ENCODE measurements at places on chromosomes 5 and 9. TPM values are rescaled to one million over a fixed set of nuclear protein-coding genes. Genes with fewer than 3 reads are reported as not detected.

DNA sequence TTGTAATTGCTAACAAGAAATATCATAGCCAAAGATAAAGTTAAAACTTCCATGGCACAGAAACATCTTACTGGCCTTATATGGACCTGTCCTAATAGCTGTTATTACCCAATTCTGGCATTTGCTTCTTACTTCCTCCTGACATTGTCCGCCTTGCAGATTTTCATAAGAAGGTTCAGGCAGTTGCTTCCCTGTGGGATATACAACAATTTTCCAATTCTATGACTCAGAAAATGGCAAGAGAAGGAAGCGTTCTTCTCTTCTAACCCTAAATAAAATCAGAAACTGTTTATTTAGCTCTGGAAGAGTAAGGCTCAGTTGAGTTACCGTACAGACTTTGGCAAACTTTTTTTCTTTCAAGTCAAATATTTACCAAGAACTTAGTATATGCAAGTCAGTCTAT, 1.7 kb downstream of the PRKAA1 start:
- peak; percentile 56 for DNase-seq

The S1PR3 gene
- 3.2 TPM for total RNA-seq

- DNase-seq: peak; percentile 12
These were observed 552.8 kb downstream of the SEMA5A start for GRCh38 chr5:8993031-8993430.

The LHX3 gene
- not detected for total RNA-seq

The GGTA1 gene
- not detected for total RNA-seq

DNA sequence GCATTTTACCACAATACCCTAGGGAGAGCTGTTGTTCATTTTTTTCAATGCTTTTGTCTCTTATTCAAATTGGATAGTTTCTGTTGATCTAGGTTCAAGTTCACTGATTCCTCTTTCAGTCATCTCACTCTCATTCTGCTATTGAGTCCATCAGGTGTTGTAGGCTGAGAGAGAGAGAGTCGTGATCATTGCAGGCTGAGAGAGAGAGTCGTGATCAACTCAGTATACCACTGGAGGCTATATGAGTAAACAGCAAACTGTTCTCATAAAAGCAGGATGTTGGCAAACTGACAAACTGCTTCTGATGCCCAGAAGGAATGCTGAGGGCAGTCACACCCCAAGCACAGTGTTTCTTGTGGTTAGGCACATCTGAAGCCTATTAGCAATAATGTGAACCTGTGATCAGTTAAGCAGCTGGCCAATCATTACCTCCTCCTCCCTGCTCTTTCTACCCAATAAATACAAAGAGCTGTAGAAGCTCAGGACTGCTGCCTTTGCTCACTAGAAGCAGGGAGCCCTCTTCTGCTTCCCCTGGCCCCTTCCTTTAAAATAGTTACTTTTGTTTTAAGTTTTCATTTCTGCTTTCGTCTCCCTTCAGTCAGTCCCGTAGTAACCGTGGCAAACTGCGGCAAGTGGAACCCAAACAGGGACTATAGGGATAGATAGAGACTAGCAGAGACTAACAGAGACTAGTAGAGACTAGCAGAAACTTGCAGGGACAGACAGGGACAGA, 476.1 kb upstream of the ACO1 start:
- peak; percentile 52 for DNase-seq

- peak; percentile 5 for DNase-seq
These were observed 232.7 kb downstream of the CCDC171 start for GRCh38 chr9:15785584-15785983.

DNA sequence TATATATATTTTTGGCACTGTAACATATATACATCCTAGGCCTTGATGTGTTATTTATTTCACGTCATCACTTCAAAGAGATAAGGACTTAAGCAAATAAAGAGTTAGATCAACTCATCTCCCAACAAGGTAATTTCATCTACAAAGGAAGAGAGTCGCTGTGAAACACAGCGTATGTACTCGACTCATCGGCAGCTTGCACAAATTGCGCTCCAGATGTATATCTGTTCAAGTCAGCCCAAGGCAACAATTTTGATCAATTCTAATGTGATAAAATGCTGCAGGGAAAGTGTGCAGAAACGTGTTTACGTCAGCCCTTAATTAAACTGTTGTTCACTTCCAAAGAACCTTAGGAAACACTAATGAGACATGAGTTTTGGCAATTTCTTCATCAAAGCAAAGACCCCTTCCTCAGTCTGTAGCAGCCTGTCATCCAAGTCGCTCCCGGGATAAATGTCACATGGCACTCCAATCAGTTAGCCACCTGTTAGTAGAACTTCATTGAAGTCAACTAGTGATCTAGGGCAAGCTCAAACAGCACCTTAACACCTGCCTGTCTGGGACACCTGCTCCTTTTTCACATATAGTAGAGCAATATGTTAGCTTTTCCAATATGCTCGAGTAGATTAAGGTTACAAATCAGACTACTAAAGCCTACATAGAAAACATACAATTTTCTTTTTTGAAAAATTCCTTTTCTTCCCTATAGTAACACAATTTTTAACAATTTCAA, 182.4 kb downstream of the NFIB start:
- DNase-seq: no peak

GRCh38 chr9:38162332-38163211, 93.5 kb upstream of the SHB start:
- no peak for DNase-seq

DNA sequence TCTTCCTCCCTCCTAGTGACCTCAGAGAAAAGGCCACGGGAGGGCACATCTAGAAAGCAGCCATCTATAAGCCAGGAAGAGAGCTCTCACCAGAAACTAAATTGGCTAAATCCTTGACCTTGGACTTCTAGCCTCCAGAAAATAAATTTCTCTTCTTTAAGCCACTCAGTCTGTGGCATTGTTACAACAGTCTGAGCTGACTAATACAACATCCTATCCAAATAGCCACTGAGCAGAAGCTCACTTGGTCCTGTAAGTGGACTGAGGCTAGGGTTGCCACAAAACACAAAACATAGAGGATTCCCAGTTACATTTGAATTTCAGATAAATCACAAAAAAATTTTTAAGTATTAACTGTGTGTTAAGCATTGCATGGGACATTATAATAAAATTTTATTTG, 383.4 kb downstream of the MLLT3 start:
- DNase-seq: peak; percentile 44

The ROPN1L gene
- 1.1 TPM for total RNA-seq

The TNC gene
- total RNA-seq: 29.6 TPM

The PIP5K1B gene
- not detected for total RNA-seq

DNA sequence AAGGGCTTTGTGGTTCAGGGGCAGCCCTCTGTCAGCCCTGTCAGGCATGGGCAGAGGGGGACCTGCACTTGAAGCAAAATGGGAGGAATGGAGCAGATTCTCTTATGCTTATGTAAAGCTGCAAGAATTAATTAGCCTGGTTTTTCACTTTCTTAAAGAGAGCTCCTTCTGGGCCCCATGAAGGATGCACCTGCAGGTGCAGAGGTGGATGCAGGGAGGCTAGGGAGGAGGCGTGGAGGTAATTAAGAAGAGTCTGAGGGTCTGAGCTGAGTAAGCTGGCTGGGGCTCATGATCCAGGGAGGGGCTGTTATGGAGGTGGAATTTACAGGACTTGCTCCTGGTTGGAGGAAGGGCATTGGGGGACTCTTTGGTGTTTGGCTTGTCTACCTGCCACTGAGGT, 22.0 kb downstream of the NSG2 start:
- no peak for DNase-seq

The TAF11L10 gene
- total RNA-seq: not detected

- peak; percentile 91 for DNase-seq
These were observed 40.1 kb downstream of the SMARCA2 start for GRCh38 chr9:2055203-2055658.

DNA sequence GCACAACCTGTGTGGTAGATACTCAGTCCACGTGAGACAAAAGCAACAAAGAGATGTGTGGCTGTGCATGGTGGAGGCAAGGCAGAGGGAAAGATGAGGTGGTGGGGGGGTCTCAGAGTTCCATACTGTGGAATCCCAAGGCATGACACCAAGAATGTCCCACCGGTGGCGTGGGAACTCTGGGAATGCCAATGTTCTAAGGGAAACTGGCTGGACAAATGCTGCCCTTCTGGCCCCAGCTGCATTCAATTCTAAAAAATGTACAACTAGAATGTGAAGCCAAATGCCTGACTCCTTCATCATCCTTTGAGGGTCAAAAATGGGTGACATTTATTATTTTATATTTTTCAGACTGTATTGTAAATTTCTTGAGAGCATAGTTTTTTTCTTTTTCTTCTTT, 58.2 kb upstream of the EQTN start:
- no peak for DNase-seq

DNA sequence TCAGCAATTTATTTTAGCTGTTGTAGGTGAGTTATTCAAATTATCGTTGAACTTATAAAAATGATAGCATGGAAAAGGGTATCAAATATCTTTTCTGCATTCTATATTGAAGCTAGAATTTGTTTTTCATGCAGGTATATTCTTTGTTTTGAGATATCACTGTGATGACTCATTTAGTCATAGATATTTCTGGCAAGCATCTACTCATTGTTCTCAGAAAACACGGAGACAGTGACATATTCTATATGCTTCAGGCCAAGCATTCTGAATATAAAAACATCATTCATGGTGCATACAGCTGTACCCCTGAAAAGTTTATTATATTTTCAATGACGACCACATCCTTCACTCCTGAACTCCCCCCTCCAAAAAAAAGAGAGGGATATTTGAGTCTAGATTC, 150.3 kb upstream of the GRIA1 start:
- DNase-seq: no peak

GRCh38 chr5:78887384-78888118, 97.6 kb downstream of the ARSB start:
- no peak for DNase-seq

DNA sequence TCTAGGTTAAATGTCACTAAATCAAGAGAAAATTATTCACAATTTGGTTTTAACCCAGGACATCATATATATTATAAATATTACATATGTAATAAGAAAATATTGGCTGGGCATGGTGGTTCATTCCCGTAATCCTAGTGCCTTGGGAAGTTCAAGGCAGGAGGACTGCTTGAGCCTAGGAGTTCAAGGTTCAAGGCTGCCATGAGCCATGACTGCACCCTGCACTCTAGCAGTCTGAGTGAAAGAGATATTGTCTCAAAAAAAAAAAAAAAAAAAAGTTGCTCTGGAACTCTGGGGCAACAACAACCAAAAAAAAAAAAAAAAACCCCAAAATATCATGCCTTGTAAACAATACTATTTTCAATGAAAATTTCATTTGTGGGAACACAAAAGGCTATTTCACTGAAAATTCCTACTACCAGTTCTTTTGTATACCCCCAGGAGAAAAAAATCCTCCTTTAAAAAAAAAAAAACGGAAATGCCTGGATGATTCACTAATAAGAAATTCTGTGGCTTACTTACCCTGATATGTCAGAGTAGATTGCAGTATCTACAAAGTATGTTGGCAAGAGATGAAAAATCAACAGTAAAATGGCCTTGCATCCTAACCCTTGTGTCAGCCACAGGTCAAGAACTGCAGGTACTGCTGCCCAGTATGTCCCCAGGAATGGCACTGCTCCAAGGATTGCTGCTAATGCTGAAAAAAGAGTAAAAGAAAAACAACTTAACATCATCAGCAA, 22.6 kb upstream of the CTNNAL1 start:
- peak; percentile 84 for DNase-seq

DNA sequence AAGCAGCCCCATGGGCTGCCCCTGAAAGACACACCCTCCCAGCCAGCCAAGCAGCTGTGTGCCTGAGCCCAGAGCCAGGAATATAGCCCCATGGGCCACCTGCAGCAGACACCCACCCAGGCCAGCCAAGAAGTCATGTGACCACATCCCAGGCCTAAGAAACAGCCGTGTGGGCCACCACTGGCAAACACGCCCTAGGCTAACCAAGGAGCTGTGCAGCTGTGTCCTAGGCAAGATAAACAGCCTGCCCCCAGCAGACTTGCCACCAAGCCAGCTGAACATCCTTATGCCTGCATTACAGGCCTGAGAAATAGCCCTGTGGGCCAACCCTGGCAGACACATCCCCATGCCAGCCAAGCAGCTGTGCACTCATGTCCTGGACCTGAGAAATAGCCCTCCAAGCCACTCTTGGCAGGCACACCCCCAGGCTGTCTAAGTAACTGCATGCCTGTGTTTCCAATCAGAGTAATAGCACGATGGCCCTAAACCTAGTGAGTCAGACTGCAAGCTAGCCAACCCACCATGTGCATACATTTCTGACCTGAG, 143.0 kb downstream of the ADAMTS6 start:
- DNase-seq: peak; percentile 67

GRCh38 chr9:93612796-93613154, 36.4 kb downstream of the PHF2 start:
- no peak for DNase-seq

The SPINK1 gene
- not detected for total RNA-seq

- peak; percentile 96 for DNase-seq
These were observed 291.8 kb downstream of the AOPEP start for GRCh38 chr9:95018099-95018936.

DNA sequence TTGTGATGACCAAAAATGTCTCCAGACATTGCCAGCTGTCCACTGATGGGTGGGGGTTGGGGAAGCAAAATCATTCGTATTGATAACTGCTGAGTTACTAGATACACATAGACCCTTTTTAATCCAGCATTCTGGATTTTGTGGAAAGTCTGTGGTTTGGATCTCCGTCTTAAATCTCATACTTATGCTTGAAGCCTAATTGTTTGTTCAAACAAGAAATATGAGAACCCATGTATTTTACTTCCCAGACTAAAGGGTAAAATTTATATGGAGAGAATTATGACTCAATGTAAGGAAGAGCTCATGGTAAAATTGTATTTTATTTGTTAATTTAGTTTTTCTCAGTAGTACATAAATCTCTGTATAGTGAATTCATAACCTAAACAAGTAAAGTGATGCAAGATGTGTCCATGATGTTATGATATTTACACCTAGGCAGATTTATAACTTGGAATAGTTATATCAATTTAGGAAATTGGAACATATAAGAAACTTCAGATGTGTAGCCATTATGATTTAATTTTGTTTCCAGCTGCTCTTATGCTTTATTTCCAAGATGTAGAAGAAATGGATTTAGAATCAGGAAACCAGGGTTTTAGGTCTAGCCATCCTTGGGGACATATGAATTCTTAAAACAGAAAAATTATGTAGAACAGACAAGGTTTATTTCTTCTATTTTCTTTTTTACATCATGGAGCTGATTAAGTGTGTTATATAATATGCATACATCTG, 4.5 kb upstream of the OGN start:
- no peak for DNase-seq

The CXXC5 gene
- 264 TPM for total RNA-seq

Data from LHCN-M2 (cell line).